Prostate gland (tissue), 2 donors: ENCODE measurements at places on chromosomes 7 and 10.
A peak's percentile ranks its signal among the peaks of the same experiment; 100 is the strongest.

GRCh38 chr10:103657061-103657591, 163.6 kb downstream of the NEURL1 start:
- no peak for DNase-seq

DNA sequence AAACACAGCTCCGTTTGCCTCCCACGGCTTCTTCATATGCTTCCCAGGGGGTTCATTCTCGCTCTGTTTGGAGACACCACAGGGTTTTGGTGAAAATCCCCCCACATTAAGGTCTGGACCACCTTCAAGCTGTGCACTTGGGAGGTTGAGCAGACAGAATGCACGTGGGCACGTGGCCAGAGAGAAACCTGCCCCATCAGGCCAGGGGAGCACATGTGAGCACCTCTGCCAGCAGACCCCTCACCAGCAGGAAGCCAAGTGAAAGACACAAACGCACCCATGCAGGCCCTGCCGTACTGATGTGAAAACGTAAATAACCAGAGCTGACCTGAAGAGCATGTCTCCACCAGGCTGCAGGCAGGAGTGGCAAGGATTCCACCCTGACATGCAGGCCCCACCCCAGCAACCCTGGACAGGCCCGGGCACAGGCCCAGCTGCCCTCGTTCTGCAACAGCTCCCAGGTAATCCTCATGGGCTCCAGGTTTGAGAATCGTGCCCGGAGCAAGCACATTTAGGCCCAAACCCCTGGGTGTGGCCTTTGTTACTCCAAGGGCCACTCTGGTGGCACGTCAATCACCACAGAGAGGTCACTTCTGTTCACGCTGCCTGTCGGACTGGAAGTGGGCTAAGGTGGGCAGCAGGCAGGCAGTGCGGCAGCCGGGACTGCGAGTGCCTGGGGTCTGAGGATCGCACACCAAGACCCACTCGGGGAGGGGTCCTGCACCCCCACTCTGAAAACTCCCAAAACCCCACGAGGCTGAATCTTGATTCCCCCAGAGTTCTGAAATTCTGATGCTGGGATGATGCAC, 184.4 kb downstream of the PTPRN2 start:
- peak; percentile 30 for DNase-seq

- DNase-seq = no peak
Measured at GRCh38 chr10:107848726-107849360, 684.3 kb upstream of the SORCS1 start.

DNA sequence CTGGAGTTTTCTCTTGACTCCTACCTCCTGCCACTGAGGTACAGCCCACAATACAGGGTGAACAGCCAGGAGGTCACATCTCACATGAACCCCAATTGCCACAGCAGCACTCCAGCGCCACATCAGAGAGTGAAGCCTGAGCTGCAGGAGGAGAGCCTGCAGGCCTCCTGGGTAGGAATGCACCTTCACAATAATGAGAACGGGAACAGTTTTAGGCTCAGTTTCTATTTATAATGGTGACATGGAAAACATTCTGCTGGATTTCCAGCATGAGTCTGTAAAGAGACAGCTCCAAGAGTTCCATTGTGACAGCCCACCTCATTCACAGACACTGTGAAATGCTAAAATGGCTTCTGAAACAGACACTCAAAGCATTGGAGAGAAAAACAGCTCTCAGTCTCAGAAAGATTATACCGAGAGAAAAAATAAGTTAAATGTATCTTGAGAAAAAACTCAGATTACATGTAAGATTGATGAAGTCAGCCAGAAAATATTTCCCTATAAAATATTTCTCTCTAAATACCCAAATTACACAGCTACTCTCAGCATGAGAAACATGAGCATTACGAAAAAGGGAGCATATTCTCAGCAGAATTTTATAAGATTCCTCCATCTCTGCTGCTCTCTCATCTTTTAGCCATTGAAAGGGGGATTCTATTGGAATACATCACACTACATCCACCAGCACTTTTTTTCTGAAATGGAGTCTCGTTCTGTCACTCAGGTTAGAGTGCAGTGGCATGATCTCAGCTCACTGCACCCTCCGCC, 11.3 kb downstream of the ZNF680 start:
- DNase-seq = no peak

DNA sequence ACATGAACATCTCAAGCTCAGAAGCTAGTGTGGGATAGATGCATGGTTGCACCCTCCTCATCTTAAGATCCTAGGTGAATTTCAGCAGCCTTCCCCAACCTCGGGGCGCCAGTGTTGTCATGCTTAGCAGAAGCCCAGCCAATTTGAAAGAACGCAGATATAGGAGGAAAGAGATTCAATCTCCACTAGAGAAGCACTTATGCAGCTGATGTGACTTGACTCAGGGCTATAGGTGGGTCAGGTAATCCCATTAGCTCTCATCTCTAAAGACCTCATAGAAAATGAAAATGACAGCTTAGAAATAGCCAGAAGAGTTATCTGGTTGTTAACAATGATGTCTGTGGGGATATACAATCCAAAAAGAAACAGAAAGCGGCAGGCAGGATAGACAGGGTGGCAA, 310.5 kb downstream of the GPAM start:
- no peak for DNase-seq

GRCh38 chr10:57145548-57145947, 784.5 kb upstream of the ZWINT start:
- DNase-seq = no peak

DNA sequence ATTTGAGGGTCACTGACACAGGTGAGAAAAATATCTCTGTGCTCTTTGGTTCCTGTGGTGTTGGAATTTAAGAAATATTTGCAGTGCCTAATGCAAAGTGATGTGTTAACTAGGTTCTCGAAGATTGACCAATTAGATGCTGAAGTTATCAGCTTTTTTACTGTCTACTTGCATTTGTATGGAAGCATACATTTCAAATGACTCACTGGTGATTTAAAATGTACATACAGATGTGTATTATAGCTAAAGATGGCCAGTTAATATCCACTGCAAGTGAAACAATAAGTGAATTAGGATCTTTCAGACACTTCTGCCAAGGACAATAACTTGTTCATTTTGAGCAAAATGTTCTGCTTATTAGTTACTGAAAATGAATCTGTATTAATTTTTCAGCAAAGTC, 205.0 kb downstream of the FANK1 start:
- no peak for DNase-seq
